ENCODE measurements at places on chromosomes 5 and 9.

DNA sequence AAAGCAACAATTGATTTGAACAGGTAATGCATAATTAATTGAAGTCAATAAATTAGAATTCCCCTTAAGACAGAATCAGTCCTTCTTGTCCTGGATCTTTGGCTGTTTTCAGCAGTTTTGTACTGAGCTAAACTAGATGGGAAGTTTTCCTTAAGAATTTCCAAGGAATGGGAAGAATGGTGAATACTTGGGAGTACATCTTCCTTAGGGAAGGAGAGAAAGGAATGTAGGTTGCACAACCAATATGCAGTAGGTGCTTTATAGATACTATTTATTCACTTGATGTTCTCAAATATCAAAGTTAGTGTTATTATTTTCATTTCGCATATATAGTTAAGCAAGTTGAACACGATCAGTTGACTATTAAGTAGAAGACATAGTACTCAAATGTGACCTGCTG, 183.5 kb upstream of the MAP1B start:
- no peak for DNase-seq

DNA sequence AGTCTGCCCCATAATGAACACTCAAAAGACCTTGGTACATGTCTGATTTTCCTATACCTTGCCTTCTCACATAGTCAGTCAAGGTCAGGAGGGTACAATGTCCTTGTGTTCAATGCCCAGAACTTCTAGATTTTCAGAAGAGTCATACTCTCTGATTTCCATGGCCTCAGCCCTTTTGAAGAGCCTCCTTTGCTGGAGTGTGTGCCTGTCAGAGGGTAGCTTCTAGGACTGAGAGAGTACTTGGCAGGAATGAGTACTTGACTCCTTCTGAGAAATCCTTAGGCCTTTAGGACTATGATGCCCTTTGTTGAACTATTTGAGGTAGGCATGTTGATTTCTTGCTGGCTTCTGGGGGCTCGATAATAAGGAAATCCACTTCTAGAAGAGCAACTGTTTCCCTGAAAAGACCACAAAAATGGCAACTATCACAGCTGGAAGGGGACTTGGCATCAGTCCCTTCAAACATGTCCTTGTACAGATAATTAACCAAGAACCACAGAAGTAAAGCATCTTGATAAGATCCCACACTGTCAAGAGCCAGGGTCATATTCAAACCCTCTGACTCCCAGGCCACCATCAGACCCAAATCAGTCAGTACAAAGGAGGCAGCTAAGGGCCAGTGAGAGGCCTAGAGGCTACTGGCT, 10.6 kb upstream of the MEGF9 start:
- DNase-seq = no peak

- DNase-seq = no peak
These were observed 55.8 kb downstream of the LRSAM1 start for GRCh38 chr9:127506814-127507750.

GRCh38 chr5:9927106-9927505, 297.0 kb upstream of the TAS2R1 start:
- no peak for DNase-seq

DNA sequence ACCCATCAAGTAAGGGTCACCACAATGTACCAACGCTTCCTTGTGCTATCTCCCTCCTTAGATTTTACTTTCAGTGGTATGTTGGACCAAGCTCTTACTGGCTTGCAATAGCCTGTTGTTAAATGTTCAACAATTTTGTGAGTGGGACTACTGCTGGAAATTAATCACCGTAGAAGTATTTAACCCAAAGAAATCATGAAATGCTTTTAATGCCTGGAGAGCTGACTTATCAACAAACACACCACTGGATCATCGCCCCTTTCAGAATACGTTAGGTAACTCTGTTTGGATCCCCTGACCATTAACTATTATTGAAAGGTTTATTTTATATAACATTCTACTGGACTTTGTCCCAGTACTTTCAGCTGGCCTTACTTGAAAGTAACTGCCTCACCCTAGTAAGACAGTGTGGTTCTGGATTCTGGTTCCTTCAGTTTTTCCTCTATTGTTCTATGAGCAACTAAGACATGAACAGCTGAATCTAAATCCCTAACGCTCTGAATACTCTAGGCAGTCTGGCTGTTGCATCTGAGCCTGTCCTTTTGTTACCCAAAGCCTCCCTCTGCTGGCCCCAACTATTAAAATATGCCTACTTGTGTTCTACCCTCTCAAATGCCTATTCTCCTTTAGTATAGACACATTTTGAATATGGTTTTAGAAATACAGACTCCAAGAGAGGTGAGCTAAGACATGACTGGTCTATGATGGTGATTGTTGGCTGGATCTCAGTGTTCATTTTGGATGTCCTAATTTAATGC, 1203.4 kb upstream of the DMAC1 start:
- peak; percentile 1 for DNase-seq

GRCh38 chr5:95533761-95534160, 21.0 kb downstream of the SKIC3 start:
- DNase-seq = no peak
